ENCODE measurements at places on chromosomes 6 and 20.

GRCh38 chr6:84554706-84555105, 209.7 kb downstream of the TBX18 start:
- DNase-seq: no peak

- no peak for DNase-seq
Measured at GRCh38 chr6:3195420-3195694, 32.1 kb downstream of the TUBB2B start.

DNA sequence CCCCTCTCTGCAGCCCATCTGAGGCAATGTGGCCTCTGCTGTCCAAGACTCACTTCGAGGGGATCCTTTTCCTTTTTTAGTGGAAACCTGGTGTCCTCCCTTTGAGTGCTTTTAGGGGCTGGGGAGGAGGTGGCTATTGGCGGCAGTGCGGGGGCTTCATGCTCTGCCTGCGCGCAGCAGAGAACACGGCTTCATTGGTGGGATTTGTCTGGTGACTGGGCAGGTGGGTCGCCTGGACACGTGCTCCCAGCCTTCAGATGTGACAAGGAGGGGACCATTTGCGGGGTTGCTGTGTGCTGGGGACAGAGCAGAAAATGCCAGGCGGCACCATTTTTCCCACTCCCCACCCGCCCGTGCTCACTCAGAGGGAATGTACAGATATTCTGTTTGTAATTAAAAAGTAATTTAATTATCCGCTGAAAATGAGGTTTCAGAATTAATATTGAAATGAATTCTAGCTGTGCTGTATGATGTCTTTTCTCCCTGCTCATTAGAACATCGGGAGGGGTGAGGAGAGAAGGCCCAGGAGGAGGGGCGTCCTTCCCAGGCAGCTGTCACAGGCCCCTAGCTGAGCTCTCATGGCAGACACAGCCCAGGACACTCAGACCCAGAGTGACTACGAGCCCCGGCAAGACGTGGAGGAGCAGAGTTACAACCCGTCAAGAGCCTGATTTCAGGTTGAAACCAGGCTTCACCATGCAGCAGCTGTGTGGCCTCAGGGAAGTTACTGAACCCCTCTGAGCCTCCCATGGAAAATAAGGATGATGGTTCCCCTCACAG, 417.2 kb upstream of the SULF2 start:
- DNase-seq: no peak

DNA sequence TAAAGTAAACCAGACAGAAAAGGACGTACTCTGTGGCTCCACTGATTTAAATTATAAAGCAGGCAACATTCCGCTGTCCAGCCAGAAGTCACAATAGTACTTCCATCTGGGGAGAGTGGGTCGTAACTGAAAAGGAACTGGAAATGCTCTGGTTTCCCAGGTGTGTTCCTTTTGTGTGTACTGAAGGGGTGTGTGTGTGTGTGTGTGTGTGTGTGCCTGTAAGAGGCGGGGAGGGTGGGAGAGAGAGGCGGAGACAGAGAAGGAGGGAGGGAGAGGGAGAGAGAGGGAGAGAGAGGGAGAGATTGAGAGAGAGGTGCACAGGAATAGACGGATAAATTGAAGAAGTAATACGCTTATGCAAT, 178.4 kb upstream of the ZNF184 start:
- DNase-seq: no peak

DNA sequence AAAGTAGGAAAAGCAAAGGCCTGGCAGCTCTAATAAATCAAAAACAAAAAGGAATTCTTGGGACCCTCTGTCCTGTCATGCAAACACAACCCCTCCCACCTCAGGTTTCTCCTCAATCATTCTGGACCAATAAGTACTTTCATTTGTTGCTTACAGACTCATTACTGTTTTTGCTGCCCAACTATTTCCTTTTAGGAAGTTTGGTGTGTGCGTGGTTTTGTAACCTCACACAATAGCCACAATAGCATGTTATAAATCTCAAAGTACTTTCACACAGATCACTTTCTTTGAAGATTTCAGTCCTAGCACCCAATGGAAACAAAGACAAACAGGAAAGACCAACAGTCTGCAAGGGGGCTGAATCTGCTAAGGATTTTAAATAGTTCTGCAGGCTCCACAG, 4.5 kb downstream of the MRPL14 start:
- no peak for DNase-seq

DNA sequence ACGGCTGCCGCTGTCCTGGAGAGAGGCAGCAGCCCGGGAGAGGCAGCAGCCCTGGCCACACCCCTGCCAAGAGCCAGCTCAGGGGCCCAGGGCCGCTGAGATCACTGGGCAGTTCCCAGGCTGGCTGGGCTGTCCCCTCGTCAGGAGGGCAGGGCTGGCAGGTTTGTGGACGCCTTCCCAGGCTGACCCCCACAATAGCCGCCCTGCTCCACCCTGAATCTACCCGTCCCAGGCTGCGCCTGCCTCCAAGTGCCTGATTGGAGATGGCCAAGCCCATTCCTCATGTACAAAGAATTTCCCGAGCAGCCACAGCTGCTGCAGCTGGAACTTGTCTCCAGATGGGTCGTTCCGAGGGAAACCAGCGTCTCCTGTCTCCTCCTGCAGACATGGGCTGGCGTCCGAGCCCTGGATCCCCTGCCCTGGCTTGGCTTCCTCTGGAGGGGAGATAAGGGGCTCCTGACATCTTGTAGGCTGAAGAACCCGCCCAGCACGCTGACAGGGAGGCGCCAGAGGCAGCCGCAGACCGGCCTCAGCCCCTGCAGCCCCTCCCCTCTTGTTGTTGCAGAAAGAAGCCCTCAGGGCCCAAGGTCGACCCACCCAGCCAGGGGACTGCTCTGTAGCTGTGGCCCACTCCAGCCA, 9.4 kb upstream of the GATA5 start:
- no peak for DNase-seq

DNA sequence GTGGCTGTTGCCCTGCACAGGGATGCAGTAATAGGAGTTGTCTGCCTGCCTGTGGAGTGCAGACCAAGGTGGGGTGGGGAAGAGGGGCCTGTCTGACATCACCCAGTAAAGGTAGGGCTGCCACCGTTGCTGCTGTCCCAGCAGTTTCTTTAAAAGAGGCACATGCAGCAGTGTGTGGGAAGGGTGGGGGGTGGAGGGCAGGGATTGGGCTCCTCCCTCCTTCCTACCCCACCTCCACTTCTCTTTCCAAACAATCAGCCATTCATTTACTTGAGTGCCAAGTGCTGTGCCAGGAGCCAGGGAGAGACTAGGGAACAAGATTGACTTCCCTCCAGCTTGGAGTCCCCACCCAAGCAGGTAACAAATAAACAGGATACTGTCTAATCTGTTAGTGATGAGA, 66.8 kb upstream of the MYL9 start:
- DNase-seq: no peak

DNA sequence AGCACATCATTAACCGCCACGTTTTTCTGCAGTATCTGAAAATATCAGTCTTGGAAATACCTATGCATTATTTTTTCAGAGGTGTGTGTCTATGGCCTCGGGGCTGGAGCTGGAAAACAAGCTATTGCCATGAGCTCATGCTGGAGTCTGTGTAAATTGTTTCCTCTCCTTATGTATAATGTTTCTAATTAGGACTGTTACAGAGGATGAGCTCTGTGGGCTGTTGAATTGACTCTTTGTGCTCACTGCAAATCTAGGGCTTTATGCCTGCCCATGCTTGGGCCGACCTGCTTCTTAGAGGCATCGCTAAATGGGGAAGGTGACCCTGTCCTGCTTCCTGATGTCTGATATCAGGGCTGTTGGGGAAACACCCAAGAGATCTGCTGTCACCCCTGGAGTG, 80.8 kb upstream of the SLC22A16 start:
- DNase-seq: no peak

DNA sequence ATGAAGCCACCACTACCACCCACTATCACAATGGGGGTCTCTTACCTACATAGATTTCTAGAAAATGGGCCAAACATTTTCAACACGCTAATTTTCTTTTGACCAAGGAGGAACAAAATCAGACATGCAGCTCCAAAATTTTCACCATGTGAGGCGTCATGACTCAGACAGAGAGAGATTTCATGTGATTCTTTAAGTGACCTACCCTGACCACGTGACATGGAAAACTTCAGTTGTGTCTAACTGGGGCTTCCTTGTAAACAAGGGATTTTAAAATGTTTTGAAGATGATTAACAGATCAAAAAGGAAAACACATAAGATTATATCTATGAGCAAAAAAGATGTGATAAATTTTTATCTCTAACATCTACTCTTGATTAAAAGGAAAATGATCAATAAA, 199.2 kb downstream of the TBXT start:
- DNase-seq: no peak

DNA sequence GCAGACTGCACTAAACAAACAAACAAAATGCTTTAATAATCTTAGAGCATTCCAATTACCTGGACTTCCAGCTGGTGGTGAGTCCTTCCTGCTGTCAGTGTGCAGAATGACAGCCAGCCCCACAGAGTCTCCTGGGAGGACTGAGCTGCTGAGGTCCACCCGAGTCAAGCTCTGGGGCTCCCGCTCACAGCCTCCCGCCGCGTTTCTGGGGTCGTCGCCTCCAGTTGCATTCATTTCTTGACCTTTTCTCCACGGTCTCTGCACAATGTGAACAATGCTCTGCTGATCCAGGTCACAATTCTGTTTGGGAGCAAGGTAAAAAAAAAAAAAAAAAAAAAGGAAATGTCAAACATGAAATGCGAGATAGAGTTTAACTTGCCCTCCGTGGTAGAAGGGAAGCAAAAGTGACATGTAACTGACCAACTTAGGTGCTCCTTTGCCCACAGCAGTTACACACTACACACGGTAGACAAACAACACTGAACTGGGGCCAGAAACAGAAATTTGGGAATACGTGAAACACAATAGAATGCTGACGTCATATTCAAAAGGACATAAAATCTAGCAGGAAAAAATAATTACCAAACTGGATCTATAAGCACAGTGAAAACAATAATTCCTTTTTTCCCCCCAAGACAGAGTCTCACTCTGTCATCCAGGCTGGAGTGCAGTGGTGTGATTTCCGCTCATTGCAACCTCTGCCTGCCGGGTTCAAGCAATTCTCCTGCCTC, 464.9 kb downstream of the PRKN start:
- DNase-seq: no peak

DNA sequence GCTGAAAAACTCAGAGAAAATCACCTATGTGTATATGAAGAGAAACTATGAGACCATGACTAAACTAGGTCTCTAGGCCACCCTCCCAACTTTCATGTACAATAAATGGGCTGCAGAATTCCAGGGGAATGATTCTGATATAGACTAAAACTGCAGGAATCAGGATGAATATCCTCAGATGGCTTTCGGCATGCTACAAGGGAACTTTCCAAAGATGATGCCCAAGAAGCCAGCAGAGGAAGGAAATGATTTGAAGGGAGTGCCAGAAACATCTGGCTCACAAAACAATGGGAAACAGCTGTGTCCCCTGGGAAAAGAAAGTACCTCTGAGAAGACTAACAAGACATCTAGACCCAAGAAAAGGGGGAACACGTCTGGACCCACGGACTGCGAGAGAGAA, 41.1 kb downstream of the PLN start:
- no peak for DNase-seq

DNA sequence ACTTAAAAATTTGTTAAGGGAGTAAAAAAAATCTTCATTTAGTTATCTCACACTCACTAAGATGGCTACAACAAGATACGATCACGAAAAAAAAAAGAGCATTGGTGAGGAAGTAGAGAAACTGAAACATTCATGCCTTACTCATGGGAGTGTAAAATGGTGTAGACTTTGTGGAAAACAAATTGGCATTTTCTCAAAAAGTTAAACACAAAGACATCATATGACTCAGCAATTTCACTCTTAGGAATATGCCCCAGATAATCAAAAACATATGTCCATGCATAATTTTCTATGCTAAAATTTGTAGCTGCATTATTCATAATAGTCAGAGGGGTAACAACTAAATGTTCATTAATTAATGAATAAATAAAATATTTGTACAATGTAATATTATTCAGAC, 120.9 kb upstream of the IRAK1BP1 start:
- DNase-seq: no peak

- no peak for DNase-seq
Measured at GRCh38 chr20:10789386-10789785, 115.6 kb upstream of the JAG1 start.

GRCh38 chr6:16063580-16063979, 65.3 kb upstream of the MYLIP start:
- no peak for DNase-seq

DNA sequence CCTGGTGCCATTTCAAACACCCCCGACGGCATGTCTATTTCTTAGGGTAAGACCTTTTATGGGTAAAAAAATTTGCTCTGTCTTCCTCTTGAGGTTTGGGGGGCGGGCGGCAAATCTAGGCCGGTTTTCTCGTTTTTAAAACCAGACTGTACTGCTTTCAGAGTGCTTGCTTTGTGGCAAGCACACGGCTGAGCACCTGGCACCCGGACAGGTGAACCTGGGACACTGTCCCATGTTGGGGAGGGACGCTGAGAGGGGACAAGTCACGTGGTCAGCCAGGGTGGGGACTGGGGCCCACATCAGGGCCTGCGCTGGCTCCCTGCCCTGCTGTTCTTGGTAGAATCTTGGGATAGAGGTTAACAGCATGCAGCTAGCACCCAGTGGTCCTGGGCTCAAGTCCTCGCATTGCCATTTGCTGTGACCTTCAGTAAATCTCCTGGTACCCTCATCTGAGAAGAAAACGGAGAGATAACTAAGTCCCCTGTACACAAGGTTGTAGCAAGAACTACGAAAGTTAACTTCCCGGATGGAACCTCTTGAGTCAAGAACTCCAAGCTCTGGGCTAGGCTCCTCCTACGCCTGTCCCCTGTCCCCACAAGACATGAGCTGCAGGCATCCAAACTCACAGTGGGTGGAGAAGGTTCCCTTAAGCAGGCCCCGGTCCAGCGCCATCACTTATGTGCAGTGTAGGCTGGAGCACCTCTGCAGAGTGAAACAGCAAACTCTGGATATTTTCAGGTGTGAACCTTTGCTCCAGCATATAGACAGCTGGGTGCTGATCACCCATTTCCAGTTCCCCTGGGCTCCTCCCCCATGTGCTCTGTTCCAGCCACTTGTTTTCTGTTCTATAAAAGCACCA, 41.7 kb downstream of the PMEPA1 start:
- DNase-seq: no peak

DNA sequence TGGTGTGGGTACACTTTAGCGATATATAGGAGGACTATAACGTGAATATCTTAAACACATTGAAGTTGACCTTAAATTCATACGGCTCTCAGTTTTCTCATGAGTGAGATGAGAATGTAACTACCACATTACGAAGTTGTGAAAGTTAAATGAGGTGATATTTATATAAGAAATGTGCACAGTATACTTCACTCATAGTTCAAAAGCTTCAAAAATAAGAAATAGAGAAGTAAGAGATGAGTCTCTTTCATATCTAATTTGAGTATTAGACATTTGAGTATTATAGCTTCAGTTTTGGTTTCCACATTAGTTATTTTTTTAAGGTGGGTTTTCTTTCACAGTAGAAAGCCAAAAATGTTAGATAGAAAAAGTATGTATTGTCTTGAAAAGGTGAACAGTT, 183.3 kb downstream of the NKAIN2 start:
- DNase-seq: no peak

- no peak for DNase-seq
Measured at GRCh38 chr6:170423030-170423429, 116.5 kb downstream of the FAM120B start.

GRCh38 chr20:10954908-10955580, 281.2 kb upstream of the JAG1 start:
- no peak for DNase-seq
